ENCODE measurements at places on chromosomes 6 and 20. TPM values are rescaled to one million over a fixed set of nuclear protein-coding genes. Genes with fewer than 3 reads are reported as not detected.

Gene SRMS
- not detected for polyA plus RNA-seq

Gene GPX5
- polyA plus RNA-seq: not detected

Gene NCOA7
- 30.0 TPM for polyA plus RNA-seq

Gene TUBB1
- 0.02 TPM for polyA plus RNA-seq

Gene ADAT2
- polyA plus RNA-seq: 1.9 TPM

Gene GRIK2
- polyA plus RNA-seq: 0.97 TPM

Gene TRAPPC3L
- polyA plus RNA-seq: 0.08 TPM

Gene CHD6
- 12.1 TPM for polyA plus RNA-seq

Gene HLA-DQA1
- 44.8 TPM for polyA plus RNA-seq

Gene ERVFRD-1
- 0.78 TPM for polyA plus RNA-seq

Gene LEMD2
- polyA plus RNA-seq: 41.7 TPM

Gene FAM83B
- not detected for polyA plus RNA-seq

Gene MICA
- 33.2 TPM for polyA plus RNA-seq

Gene CAP2
- polyA plus RNA-seq: 21.7 TPM

Gene HTR1E
- 4.1 TPM for polyA plus RNA-seq

Gene MYCT1
- polyA plus RNA-seq: 10.7 TPM

Data from ovary (tissue), 10 donors.